Aorta (tissue), 5 donors: ENCODE measurements at places on chromosomes 1 and 21.

DNA sequence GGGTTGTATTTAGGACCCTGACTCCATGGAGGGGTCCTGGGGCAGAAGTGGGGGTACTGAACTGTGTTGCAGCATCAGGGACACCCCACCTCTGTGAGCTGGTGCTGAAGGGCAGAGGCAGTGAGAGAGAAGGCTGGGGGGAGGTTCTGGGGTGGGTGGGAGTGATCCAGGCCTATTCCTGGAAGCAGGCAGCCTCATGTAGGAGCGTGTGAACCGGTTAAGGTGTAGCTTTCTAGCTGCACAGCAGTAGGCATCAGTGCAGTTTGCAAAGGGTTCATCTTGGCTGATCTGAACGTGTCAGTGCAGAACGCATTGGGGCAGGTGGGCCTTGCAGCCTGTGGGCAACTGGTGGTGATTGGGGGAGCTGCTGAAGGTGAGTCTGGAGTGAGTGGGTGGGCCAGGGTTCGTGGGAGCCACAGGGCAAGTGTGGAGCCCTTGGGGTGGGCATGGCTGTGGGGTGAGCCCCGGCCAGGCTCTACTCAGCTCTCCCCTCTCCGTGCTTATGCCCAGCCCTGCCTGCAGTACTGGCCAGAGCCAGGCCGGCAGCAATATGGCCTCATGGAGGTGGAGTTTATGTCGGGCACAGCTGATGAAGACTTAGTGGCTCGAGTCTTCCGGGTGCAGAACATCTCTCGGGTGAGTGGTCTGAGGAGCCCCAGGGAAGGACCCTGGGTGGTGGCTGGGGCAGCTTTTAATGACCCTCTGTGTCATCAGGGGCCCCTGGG, 86.7 kb downstream of the PTPRU start:
- H3K4me1 ChIP-seq: no peaks in the 10 kb centered on the region
- H3K27me3 ChIP-seq: no peaks in the 10 kb centered on the region
- no peak overlapping the region for H3K27ac ChIP-seq
- no peak for DNase-seq
- no peak overlapping the region for H3K4me3 ChIP-seq

DNA sequence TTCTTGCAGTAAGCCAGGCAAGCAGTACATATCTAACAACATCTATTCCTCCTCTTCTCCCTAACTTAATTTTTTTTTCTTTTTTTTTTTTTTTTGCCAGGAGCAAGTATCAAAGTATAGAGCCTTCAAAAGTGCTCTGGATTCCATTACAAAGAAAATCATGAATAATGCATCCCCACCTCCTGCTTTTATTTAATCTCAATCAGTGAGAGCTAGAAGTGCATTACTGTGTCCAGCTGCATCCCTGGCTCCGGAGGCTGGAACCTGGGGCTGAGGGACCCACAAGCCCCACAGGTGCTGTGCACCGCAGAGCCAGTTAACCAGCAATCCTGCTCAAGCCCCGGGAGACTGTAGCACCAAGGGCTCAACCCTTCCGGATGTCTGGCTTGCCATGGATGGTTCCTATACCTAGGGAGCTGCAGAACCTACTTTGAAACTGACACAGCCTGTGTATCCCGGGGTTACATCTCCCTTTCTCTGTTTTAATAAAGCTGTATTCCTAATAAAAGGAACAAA, 455.9 kb upstream of the RUNX1 start:
- peaks cover 1% of the 10 kb centered on the region for H3K27me3 ChIP-seq
- DNase-seq: no peak
- no peaks in the 10 kb centered on the region for H3K4me1 ChIP-seq
- H3K4me3 ChIP-seq: no peak overlapping the region

GRCh38 chr1:167722870-167723251, 1.1 kb downstream of the MPZL1 start:
- H3K4me3 ChIP-seq: peak overlapping the region; percentile 96
- no peak overlapping the region for H3K27ac ChIP-seq
- no peaks in the 10 kb centered on the region for H3K27me3 ChIP-seq

DNA sequence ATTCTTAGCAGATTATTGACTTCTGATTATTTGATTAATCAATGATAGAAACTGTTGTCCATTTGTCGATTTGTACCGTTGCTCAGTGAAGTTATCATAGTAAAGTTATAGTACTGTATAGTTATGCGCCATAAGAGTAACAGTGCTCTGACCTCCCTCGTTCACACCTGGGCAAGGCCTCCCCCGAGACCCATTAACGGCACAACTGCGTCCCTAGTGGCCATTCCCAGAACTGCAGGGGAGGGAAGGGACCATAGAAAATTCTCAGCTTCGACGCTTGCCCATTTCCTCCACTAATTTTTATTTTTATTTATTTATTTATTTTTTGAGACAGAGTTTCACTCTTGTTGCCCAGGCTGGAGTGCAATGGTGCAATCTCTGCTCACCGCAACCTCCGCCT, 334.4 kb downstream of the DSCAM start:
- H3K4me1 ChIP-seq: no peaks in the 10 kb centered on the region
- H3K27ac ChIP-seq: no peak overlapping the region
- H3K4me3 ChIP-seq: no peak overlapping the region
- H3K36me3 ChIP-seq: no peaks in the 10 kb centered on the region
